ENCODE measurements at places on chromosomes 4 and X. TPM values are rescaled to one million over a fixed set of nuclear protein-coding genes. Genes with fewer than 3 reads are reported as not detected.
A peak's percentile ranks its signal among the peaks of the same experiment; 100 is the strongest.

The ZNF732 gene
- total RNA-seq, result not detected

The SATL1 gene
- total RNA-seq, result not detected

The RBM47 gene
- 0.27 TPM for total RNA-seq

The TMEM144 gene
- total RNA-seq, result not detected

The IL2 gene
- total RNA-seq, result 3.7 TPM

The PGAM4 gene
- not detected for total RNA-seq

The FRMPD4 gene
- total RNA-seq, result not detected

The MGAT4D gene
- total RNA-seq, result not detected

The TCEAL7 gene
- not detected for total RNA-seq

The SEPTIN11 gene
- total RNA-seq, result 8.1 TPM

The ITIH6 gene
- total RNA-seq, result not detected

GRCh38 chr4:94491322-94491721 lies 39.6 kb downstream of the PDLIM5 start:
- DNase-seq, result no peak

- DNase-seq, result no peak
Measured at GRCh38 chrX:4315891-4316290, 602.4 kb upstream of the PRKX start.

- peak; percentile 36 for DNase-seq
Measured at GRCh38 chr4:89337681-89338080, 30.1 kb upstream of the GPRIN3 start.

GRCh38 chr4:6201580-6202091 lies 1.3 kb upstream of the JAKMIP1 start:
- peak; percentile 47 for DNase-seq

DNA sequence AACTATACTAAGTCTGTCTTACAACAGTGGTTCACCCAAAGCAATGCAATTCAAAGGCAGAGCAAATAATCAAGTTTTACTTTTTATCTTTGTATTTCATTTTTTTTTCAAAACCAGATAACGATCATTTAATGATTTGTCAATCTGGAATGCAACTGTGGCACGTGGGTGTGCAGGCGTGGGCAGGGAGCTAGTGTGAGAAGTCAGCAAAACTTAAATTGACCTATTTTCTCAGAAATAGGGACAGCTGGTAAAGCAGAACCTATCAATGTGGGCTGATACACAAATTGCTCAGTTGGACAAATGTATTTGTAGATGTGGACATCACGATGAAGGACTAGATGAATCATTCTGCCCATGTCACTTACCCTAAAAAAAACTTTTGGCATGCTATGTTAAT lies 105.6 kb downstream of the CBLL2 start:
- no peak for DNase-seq

DNA sequence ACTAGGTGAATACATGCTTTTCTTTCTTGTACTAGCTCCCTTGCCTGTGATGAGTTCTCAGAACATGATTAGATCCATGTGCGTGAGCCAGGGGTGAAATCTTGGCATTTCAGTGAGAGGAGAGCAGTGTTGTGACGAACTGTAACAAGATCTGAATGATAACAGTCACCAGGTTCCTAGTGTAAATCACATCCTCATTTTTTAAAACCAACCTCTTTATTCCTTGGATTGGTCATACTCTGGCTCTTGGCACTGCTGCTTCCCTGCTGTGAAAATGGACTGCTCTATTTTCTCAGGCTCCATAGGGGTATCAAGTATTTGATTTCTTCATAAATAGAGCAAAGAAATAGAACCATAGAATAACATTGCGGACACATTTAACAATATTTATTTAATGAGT lies 206.3 kb downstream of the SLC4A4 start:
- DNase-seq, result no peak

GRCh38 chr4:139552517-139553307 lies 3.3 kb downstream of the SETD7 start:
- no peak for DNase-seq

- DNase-seq, result no peak
Measured at GRCh38 chr4:88524171-88524570, 595 bp upstream of the PYURF start.

GRCh38 chr4:76498550-76498949 lies 63.5 kb downstream of the SHROOM3 start:
- no peak for DNase-seq

- no peak for DNase-seq
Measured at GRCh38 chr4:23932901-23933308, 43.1 kb upstream of the PPARGC1A start.

DNA sequence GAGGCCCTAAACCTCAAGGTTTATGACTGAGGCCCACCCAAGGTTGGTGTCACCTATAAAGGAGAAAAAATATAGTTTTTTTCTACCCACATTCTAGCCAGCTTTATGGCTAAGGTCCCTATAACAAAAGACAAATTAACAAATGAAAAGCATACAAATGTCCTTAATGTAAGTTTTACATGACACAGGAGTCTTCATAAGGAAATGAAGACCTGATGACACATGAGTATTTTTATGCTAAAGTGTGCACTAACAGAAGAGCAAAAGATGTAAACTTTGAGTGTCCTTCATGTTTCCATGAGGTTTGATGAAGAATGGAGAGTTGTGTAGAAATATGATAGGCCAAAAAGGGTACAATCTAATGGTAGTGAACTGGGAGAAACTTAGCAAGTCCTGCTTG lies 114.7 kb upstream of the INTU start:
- DNase-seq, result no peak

DNA sequence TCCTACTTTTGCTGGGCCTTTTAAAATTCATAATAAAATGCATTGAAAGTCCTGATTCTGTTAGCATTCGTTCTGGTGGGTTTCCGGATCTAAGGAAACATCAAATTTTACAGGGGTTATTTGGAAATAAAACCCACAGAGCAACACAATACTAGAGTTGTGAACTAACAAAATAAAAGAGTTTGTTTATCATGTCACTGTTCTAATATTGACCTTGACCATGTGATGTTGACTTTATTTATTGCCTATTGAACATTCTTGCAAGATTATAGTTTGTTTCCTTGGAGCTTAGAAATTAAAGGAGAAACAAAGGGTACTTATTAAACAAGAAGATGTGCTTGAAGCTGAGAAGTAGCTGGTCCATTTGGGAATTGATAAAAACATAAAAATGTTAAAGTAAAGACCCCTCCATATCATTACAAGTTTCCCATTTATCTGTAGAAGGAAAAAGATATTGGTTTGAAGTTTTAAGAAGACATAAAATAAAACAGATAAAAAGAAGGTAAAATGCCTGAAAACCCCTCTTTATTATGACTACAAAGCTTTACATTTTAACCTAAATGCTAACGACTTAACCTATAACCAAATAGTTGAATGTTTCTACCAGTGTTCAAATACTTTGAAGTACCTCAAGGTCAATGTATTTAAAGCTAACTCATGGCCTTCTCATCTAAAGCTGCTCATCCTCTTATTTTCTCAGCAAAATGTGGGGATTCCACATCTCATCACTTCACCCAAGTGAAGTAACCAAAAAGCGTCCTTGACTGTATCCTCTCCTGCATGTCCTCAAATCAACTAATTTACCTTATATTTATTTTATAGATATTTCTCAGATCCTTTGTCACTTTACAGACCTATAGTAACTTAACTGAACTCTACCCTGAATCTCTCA lies 179.6 kb downstream of the GASK1B start:
- no peak for DNase-seq

DNA sequence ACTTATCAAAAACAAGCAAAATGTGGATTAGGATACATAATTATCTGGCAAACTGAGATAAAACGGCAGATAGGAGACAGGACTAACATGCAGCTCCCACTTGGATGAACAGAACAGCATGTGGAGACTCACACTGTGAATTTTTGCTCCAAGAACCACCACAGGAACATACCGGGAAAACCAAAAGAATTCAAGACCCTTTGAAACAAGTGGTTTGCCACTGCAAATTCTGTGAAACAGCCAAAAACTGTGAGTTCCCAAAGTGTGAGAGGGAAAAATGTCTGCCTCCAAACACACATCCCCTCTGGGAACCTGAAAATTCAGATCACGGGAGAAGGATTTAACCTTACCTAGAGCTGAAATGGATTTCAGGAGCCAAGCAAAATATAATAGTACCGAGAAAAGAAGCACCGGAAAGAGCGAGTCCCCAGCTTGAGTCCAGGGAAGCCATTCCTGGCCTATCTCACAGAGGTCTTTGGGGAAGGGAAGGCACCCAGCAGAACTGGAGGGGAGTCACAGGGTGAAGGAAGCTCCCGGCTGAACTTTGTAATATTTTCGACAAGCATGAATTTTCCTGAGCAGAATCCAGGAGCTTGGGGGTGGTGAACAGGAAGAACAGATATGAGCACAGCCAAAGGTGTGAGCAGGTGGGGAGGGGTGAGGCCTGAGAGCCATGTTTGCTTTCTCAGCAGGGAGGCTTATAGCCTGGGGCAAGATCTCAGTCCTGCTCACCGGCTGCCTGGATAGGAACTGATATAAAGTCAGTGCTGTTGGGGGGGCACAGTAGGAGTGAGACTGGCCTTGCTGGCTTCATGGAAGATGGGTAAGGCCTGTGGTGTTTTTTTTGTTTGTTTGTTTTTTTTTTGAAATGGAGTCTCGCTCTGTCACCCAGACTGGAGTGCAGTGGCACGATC lies 23.9 kb downstream of the MANBA start:
- no peak for DNase-seq

- no peak for DNase-seq
Measured at GRCh38 chr4:147755561-147756295, 23.8 kb downstream of the ARHGAP10 start.

GRCh38 chr4:140150886-140151698 lies 2.9 kb downstream of the MAML3 start:
- DNase-seq, result peak; percentile 31

DNA sequence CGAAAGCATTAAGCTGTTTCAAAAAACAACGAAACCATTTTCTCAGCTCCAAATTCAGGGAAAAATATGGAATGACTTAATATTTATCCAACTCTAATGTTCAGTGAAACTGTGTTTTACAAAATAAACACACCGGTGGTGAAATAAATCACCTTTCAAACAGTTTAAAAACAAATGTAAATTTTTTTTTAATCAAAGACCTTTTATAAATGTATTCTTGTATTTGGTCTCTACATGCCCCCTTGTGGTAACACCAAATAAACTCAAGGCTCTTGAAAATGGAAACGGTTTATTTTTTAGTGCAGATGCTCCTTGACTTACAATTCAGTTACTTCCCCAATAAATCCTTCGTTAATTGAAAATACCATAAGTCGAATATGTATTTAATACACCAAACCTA lies 45.8 kb upstream of the ITM2A start:
- peak; percentile 68 for DNase-seq

- no peak for DNase-seq
Measured at GRCh38 chrX:5774446-5774845, 454.2 kb downstream of the NLGN4X start.

GRCh38 chr4:184775854-184776555 lies 42.1 kb upstream of the CENPU start:
- no peak for DNase-seq

GRCh38 chr4:43394976-43395375 lies 502.5 kb downstream of the GRXCR1 start:
- no peak for DNase-seq

GRCh38 chr4:153075836-153076518 lies 128.3 kb upstream of the TRIM2 start:
- no peak for DNase-seq

- DNase-seq, result no peak
Measured at GRCh38 chr4:168711197-168712140, 214.6 kb downstream of the PALLD start.

DNA sequence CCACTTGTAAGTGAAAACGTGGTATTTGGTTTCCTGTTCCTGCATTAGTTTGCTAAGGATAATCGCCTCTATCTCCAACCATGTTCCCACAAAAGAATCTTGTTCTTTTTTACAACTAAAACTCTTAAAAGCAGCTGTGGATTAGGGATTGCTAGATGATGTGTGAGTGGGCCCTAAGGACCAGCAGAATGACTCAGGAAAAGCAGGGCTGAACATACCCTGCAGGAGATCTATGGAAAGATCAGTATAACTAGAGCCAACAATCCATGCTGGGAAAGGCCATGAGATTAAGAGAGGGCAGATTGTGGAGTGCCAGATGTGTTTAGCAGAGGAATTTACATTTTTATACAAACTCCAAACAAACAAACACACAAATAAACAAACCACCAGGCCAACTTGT lies 128.4 kb upstream of the TMEM164 start:
- no peak for DNase-seq

- DNase-seq, result no peak
Measured at GRCh38 chrX:130295519-130296296, 27.0 kb upstream of the ZNF280C start.
